ENCODE measurements at places on chromosomes 5 and 9.

DNA sequence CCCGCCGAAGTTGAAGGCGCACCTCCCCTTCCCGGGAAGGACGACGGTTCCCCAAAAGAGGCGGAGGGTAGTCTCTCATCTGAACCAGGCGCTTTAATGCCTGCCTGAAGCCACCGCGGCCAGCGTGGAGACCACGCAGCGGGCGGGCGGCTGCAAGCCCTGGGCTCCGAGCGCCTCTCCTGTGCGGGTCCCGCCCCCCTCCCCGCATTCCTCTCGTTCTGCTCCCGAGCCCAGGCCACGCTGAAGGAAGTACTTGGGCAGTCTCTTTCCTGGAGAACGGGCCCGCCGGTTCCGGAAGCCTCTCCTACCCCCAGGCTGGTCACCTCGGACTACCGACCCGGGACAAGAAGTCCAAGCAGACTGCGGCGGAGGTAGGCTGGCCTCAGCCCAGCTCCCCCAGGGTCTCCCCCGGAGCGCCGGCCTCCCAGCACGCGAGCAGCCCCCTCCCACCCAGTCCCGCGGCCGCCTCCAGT lies 571 bp downstream of the PPIC start:
- peak; percentile 3 for DNase-seq

GRCh38 chr5:17448877-17449276 lies 49.2 kb upstream of the TAF11L2 start:
- no peak for DNase-seq

- no peak for DNase-seq
Measured at GRCh38 chr5:77881528-77881927, 105.4 kb upstream of the TBCA start.

DNA sequence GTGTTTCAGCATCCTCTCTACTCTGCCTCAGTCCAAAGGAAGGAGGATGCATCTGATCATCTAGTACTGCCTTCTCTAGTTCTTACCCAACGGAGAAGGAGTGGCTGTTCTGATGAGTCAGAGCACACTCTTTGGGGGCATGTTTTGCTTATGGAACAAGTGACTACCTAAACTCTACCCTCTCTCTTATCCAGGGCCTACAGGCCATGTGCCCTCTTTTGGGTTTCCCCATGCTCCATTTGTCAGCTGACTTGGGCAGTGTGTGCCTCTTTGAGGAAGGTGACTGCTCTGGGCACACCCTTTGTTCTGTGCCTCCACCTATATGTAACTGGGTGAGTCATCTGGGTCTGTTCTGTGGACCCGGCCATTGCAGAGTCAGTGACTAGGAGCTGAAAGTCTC lies 89.6 kb upstream of the BNC2 start:
- no peak for DNase-seq

GRCh38 chr5:38831117-38831516 lies 14.7 kb upstream of the OSMR start:
- no peak for DNase-seq

GRCh38 chr5:88734983-88735382 lies 148.0 kb downstream of the MEF2C start:
- no peak for DNase-seq

DNA sequence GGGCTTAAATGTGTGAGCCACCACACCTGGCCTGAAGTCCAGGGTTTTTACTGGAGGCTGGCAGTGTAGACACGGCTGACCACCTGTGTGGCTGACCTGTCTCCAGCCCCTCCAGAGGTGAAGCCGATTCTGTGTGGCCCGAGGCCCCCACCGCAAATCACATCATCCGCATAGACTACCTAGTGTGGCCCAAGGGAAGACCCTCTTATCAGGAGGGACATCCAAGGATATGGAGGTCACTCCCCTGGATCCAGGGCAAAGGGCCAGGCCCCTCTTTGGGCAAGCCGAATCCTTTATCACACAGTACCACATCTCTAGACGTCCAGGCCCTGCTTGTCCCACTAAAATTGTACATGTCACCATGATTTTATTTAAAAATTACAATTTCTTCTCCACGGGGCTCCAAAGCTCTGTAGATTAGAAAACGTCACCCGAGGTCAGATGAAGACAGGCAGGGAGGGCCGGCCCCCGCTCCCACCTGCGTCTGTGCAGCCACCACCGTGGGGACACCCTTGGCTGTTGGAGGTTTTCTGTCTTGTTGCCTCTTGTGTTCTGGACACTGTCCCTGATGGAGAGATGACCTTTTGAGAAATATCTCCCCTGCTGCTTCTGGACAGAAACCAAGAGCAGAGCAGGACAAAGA lies 20.1 kb downstream of the LAMC3 start:
- DNase-seq = no peak

DNA sequence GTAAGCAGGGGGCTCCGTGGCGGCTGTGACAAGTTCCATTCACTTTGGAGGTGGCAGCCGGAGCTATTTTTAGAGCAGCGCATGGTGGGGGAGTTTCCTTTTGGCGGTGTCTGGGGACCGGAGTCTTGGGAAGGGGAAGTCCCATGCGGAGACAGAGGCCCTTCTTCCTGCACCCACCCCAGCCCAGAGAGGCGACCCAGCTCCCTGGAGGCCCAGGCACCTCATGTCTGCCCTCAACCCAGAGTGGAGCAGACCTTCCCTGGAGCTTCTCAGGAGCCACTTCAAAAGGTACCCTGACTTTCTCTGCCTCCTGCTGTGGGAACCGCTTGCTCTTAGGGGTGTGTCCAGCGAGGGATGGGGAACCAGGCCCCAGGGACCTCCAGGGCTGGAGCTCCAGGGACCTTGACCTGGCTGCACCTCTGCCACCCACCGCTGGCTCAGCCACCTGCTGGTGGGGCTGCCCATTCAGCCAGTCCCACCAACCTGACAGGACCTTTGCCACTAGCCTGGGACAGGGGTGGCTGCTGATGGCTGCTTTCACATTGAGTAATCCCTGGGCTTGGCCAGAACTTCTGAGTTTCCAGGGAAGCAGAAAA lies 34.1 kb downstream of the NEK6 start:
- DNase-seq = peak; percentile 58

GRCh38 chr5:71778678-71779276 lies 59.7 kb downstream of the CARTPT start:
- DNase-seq = no peak

GRCh38 chr9:131627648-131628458 lies 82.5 kb downstream of the PRRT1B start:
- peak; percentile 50 for DNase-seq

- DNase-seq = no peak
Measured at GRCh38 chr9:2459756-2460155, 161.8 kb upstream of the VLDLR start.

GRCh38 chr9:77085416-77085815 lies 66.0 kb downstream of the FOXB2 start:
- DNase-seq = no peak

- no peak for DNase-seq
Measured at GRCh38 chr9:85942913-85943709, 2.2 kb downstream of the NAA35 start.

- no peak for DNase-seq
Measured at GRCh38 chr5:38543886-38544285, 12.6 kb downstream of the LIFR start.
